ENCODE measurements at places on chromosomes 5 and 9.

DNA sequence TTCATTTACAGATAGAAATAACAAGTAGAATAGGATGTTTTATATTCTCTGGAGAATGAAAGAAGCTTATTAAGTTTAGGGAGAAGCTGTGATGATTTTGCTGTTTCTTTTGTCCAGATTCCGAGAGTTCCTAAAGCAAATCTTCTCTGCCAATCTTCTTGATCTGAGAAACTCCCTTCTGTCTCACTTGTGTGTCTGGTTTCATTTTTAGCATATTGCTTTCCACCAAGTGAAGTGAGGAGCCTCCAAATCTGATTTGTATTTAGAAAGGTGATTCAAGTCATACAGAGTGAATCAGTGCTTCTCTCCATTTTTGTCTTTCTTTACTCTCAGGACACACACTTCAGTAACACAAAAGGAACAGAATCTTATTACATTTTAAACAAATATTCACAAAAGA, 48.4 kb downstream of the STX17 start:
- DNase-seq, result no peak

- DNase-seq, result no peak
Measured at GRCh38 chr9:88266416-88266815, 121.8 kb upstream of the SPIN1 start.

DNA sequence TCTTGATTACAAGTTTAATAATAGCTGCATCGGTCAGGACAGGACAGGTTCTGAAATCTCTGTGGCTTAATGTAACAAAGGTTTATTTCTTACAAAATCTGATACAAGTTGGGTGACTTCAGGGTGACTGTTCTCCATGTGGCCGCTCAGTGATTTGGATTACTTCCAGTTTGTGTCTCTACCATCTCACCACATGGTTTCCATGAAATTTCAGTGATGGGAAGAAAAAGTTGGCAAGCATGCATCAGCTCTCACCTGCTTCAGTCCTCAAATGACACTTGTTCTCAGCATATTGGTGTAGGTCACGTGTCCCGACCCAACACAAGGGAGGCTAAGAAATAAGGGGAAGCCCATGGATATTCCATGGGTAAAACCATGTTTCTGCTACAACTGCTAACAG, 7.8 kb upstream of the TMEM268 start:
- no peak for DNase-seq

GRCh38 chr9:72478966-72479365, 42.4 kb upstream of the TMC1 start:
- DNase-seq, result no peak

DNA sequence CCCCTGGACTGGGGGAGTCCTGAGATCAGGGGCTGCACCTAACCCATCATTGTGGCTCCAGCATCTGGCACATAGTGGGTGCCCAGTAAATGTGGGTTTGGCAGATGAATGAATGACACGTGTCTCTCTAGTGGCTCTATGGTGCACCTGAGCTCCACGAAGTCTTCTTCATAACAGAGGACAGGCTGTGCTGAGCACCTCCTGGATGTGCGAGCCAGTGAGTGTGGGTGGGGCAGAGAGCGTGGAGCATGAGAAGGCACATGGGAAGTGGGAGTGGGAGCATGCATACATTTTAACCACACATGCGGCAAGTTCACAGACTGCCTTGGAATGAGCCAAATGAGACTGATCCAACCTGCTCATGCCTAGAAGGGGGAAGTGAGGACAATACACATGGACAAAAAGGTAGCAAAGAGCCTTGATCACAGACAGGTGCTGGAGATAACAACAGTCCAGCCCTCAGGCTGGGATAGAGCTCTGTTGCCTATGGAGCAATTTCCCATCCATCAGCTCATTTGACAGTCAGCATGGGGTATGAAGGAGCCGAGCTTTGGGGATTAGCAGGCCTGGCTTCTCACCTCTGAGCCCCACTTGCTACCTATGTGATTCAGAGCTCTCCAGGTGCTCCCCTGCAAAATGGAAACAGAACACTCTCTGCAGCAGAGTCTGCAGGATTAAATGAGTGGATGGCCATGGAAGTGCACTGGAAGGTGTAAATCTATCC, 76.2 kb upstream of the TBC1D2 start:
- no peak for DNase-seq

DNA sequence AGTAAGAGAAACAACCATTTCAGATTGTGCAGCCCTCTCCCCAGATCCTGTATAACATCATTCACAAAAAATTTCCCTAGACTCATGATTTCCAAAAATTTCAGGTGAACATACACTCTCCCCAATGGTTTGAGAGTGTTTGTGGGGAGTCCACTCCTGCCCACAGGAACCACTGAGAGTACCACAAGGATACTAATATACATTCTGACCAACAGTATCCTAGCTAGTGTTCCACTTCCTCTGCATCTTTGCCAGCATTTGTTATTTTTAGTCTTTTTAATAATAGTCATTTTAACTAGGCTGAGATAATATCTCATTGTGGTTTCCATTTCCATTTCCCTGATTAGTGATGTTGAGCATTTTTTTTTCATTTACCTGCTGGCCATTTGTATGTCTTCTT, 155.4 kb downstream of the DTWD2 start:
- DNase-seq, result no peak

GRCh38 chr5:658103-658502, 35.0 kb downstream of the TPPP start:
- DNase-seq, result no peak

DNA sequence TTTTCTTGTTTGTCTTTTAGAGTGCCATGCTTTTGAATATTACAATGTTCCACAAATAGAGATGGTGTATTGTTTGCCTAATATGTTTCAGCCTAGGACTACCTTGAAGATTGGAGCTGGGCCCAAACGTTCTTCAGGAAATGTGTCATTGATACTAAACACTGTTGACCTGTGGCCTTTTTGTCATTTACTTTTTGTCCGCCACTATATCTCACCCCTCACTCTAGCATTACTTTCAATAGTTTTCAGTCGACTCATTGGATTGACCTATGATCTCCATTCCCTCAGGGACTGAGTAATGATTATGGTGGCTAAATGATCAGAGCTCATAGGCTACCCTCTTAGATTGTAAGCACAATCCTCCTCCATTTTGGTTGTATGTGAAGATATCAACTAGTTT, 115.8 kb downstream of the NUDT12 start:
- no peak for DNase-seq

GRCh38 chr9:87386490-87387025, 111.1 kb upstream of the DAPK1 start:
- no peak for DNase-seq

DNA sequence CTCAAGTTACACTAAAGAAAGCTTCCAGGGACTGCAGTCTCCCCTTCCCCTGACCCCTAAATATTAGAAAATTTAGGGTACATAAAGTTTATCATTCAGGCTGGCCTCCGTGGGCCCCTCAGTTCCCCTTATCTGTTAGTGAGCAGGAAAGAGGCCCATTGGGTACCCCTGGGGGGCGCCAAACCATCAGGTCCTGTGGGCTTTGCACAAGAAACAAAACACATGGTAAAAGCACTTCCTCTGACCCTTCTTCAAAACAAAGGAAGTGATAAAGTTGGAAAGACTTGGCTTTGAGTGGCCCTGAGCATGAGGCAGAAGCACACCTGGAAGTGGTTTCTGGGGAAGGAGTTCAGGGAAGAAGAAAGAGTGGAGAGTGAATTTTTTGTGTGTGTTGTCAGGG, 213.0 kb downstream of the SMARCA2 start:
- DNase-seq, result no peak

DNA sequence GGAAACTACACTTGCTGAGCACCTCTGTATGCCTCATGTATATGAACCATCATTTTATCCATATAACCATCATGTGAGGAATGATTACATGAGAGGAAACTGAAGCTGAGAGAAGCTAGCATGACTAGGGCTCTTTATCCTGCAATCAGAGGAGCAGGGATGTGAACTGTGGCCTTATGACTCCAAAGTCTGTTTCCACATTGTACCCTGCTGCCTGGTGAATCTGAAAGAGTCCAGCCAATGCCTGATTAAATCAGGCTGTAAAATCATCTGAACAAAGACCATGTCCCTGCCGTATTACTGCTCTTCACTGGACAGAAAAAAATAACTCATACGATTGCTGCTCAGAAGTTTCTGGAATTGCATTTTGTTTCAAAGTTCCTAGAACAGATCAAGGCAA, 67.0 kb downstream of the LPAR1 start:
- no peak for DNase-seq

DNA sequence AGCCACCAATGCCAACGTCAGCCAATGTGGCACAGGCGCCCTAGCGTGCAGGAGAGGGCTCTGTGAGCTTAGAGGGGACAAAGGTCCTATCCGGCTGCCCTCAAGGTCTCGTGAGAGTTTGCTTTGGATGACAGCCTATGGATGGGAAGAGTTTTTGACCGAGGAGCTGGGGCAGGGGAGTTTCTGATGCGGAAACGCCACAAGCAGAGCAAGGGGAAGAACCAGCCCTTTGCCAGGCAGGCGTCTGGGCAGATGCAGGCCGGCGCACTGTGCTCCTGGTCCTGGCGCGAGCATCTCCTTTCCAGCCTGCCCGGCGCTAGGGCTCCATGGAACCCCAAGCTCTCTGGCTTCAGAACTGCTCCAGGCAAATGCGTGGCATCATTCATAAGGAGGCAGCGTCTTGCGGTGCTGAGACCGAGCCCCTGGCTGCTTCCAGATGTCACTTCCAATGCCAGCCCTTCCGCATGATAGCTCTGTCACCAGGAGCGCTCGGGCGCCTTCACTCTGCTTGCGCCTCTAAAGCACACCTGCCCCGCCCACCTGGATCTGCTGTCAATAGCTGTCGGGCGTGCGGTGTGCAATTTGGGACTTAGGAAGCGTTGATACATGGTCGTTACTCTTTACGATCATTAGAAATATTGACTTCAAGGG, 374.9 kb upstream of the IRX1 start:
- no peak for DNase-seq

GRCh38 chr5:150625831-150626746, 14.4 kb upstream of the SYNPO start:
- no peak for DNase-seq

DNA sequence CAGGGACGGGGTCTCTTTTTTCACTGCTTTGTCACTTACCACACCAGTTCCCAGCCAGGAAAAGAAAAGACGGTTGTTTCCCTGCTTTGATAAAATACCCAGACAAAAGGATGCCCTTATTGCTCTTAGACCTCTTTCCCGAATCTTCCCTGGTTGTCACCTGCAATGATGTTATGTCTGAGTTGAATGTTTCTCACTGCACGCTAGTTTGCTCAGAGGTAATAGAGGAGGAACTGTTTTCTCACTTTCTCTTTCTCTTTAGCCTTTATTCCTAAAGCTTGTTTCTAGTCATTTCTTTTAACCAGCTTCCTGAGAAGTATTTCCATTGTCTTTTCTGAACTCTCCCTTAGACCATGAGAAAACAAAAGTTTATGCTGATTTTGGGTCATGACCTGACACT, 32.9 kb downstream of the ACER2 start:
- DNase-seq, result no peak

DNA sequence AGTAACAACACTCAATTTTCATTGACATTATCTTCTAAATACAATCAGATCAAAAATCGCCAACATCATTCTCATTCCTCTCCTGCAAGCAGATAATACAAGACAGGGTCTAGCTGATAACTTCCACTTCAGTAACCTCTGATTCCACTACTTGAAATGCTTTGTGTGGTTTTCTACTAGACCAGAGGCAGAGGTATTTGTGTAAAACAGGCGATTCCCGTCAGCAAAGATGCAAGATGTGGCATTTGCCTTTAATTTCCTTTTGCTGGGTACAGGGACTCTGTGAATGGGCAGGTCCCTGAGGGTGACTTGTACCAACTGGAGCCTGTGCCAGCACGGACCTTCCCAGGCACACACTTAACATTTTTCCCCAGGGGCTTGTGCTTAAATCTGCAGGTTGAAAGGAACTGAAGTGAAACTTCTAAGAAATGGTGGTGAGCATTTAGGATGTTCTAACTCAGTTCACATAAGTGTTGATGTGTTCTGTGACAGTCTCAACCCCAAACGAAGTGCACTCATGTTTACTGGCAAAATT, 625.5 kb upstream of the WWC1 start:
- DNase-seq, result no peak

GRCh38 chr5:153460421-153460820, 30.0 kb upstream of the GRIA1 start:
- no peak for DNase-seq

- no peak for DNase-seq
Measured at GRCh38 chr5:58937031-58937681, 354.3 kb downstream of the RAB3C start.
